ENCODE measurements at places on chromosomes 7 and 10.

DNA sequence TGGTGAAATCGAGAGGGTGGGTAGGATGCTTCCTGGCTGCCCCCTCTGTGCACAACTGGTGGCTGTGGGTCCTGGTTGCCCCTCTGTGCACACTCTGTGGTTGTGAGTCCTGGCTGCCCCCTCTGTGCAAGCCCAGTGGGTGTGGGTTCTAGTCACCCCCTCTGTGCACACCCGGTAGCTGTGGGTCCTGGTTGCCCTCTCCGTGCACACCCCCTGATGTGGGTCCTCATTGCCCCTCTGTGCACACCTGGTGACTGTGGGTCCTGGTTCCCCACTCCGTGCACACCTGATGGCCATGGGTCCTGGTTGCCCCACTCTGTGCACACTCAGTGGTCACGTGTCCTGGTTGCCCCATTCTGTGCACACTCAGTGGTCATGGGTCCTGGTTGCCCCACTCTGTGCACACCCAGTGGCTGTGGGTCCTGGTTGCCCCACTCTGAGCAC lies 20.3 kb upstream of the RET start:
- no peak for DNase-seq

DNA sequence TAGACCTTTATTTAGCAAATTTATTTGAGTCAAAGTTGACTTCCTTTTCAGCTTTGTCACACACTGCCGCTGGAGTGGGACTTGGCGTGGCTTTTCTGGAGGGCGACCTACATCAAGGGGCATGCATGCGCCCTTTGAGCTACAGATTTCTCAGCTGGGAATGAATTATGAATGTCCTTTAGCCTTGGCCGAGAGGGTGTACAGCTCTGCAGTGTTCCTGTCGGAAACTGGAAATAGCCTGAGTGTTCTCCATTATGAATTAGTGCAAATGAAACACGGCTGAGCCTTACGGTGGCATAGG lies 79.7 kb downstream of the GLRX3 start:
- no peak for DNase-seq

- DNase-seq = no peak
Observed at GRCh38 chr7:66950311-66950710, 29.3 kb downstream of the TMEM248 start.

DNA sequence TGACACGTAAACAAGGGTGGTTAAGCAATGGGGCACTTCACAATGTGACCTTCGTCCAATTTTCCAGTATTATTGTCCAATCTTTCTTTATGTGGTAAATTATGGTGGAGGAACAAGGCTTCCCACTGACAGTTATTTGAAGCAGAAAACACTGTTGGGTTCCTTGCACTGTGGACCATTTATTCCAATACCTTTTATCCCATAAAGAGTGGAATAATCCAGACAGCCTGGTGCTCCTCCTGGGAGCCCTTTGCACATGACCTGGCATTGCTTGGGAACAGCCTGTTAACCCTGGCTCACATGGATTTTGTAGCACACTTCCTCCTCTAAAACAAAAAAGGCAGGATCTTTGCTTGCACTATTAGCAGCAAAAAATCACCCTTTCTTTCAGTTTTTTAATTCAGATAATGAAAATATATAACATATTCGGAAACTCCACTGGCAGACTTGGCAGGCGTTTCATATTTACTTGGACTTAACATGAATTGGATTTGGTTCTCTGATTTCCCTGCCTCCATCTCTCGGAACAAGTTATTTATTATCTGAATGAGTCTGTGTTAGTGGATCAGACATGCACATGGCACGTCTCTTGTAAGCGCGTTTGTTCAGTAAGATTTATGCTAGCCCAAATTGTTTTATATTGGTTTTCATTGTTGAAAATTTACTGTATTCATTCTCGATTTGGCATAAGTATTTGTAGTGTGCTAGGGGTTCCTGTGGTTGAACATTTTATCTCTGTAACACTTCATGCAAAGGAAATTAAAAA lies 59.3 kb downstream of the BMPER start:
- no peak for DNase-seq

- peak; percentile 31 for DNase-seq
Observed at GRCh38 chr7:116671681-116672595, at the start of gene MET. TSS of gene MET (plus strand) at chr7:116672196. CDS start at chr7:116699085, 26,889 bp downstream.

- DNase-seq = no peak
Observed at GRCh38 chr10:26407406-26407969, 30.7 kb upstream of the APBB1IP start.

DNA sequence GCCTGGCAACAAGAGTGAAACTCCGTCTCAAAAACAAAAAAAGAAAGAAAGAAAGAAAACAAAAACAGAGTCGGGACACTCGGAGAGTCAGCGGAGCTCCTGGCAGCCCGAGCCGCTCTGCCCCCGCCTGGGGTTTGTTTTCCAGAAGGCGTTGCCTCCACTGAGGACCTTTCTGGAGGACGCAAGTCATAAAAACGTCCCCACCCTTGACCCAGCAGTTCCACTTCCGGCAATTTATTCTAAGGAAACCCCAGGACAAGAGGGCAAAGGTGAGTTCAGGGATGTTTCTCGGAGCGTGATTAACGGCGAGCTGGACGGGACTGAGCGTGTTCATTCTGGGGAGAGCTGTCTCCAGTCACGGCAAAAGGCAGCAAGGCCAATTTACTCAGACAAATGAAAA lies 27.0 kb upstream of the SUN1 start:
- no peak for DNase-seq

DNA sequence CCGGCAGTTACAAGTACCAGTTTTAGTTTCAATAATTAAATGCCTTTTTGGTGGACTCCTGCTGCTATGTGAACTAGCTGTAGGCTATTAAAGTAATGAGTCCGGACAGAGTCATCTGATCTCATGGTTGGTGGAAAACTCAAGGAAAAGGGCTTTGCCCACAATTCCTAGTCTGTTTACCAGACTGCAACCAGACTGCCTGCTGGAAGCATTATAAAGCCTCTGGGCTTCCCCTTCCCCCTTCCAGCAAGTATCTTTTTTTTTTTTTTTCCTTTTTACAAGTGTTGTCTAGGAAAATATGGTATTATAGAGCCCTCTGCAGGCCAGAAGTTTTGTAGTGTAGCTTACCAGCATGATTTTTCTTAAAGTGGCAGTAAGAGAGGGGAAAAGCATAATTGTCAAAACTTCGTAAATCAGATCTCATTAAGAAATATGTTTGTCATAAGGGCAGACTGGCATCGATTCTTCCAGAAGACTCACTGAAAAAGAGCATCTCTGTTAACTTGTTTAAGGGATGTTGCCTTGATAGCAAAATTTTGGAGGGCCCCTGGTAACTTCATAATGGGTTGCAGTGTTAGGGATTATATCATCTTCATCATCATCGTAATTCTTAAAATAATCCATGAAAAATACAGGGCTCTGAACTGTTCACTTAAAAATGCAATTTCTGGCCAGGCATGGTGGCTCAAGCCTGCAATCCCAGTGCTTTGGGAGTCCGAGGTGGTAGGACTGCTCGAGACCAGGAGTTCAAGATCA lies 181.3 kb downstream of the TAX1BP1 start:
- peak; percentile 72 for DNase-seq

DNA sequence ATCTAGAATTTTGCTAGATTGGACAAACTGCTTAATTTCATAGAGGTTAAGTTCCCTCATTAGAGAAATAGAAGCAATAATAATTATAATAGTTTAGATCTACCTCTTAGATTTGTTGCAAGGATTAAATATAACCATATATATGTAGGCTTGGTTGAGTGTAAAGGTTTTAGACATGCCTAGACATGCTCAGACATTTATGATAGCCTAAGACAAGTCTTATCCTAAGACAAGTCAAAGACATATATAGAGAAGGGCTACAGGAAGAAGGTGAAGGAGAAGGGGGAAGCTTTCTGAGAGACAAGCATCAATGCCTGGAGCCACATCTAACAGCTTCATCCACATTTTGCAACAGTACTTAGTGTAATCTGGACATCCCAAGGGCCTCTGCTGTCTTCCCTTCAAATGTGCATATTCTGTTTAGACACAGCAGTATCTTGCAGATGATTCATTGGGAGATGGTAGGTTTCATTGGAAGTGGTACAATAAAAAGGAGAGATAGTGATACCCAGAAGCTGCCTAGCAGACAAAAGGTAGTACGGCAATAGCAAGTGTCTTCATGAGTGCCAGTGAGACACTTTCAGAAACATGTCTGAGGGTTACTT lies 146.5 kb downstream of the HGF start:
- DNase-seq = no peak

GRCh38 chr7:121334875-121335648 lies 6.3 kb downstream of the WNT16 start:
- no peak for DNase-seq

DNA sequence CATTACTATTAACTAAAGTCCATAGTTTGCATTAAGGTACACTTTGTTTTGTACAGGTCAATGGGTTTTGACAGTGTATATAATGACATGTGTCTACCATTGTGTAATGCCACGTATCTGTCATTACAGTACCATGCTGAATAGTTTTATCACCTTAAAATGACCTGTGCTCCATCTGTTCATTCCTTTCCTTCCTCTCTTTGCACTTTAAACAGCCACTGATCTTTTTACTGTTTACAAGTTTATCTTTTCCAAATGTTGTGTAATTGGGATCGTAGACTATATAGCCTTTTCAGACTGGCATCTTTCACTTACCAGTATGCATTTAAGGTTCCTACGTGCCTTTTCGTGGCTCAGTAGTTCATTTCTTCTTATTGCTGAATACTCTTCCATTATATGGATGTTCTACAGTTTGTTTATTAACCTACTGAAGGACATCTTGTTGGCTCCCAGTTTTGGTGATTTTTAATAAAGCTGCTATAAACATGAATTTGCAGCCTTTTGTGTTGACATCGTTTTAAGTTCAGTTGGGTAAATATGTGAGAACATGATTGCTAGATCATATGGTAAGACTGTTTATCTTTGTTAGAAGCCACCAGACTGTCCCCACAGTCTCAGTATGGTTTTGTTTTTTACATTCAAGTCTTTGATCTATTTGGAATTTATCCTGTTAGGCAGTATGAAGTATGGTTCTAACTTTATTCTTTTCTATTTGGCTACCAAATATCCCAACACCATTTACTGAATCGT lies 24.7 kb downstream of the STAM start:
- DNase-seq = no peak

- no peak for DNase-seq
Observed at GRCh38 chr10:97825020-97825760, 24.5 kb upstream of the GOLGA7B start.

- DNase-seq = no peak
Observed at GRCh38 chr10:111967547-111967946, 216.0 kb downstream of the GPAM start.

DNA sequence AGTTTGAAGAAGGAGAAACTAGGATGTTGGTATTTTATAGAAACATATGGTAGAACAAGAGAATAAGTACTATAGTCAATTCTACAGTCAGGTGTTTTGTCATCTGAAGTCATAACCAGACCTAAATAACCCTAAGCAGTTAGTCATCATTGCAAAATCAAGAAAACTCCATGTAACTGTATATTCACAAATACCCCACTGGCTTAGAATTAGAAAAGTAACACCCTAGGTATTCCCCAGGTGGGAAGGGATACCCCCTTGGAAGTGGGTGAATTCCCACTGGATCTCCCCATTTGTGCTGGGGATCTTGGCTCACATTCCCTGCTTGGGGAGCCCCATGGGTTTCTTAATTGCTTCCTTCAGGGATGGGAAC lies 45.9 kb upstream of the ITGB8 start:
- DNase-seq = no peak

DNA sequence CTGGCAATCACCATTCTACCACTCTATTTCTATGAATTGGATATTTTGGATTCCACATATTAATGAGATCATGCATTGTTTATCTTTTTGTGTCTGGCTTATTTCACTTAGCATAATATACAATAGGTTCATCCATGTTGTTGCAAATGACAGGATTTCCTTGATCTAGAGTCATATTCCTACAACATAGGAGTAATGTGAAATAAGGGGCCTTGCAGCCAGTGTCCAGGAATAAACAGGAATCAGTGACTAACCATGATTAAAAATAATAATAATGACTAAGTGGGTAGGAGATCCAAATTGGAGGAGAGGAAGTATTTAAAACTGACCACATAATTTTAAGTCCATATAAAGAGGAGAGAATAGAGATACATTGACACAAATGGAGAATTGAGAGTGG lies 49.9 kb downstream of the SCIN start:
- DNase-seq = no peak

DNA sequence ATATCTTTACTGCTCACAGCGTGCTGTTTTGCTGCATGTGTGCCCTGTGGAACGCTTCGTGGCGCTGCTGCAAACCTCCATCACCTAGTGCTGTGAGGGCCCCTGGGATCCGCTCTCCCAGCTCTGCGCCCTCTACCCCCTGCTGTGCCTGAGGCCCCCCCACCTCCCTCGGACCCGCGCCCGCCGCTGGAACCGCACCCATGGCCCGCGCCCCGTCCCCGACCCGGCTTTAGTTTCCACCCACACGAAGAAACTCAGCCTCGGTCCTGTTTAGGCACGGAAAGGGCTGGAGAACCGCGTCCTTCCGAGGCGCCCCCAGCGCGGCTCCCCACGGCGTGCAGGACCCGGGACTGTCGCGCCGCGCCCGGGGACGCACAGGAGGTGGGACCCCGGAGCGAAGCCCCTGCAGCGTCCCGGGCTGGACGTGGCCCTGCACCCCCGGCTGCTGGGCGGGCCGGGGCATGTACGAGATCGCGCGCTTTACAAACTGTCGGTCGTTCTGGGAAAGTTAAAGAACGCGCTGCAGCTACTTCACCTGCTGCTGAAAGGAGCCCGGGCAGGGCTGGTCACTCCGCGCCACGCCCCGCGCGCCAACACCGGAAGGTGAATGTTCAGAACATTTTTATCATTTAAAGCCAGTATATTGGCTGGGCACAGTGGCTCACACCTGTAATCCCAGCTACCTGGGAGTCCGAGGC lies 54.3 kb downstream of the BMS1 start:
- DNase-seq = peak; percentile 7

GRCh38 chr7:104943502-104944343 lies 70.3 kb upstream of the KMT2E start:
- DNase-seq = peak; percentile 19

DNA sequence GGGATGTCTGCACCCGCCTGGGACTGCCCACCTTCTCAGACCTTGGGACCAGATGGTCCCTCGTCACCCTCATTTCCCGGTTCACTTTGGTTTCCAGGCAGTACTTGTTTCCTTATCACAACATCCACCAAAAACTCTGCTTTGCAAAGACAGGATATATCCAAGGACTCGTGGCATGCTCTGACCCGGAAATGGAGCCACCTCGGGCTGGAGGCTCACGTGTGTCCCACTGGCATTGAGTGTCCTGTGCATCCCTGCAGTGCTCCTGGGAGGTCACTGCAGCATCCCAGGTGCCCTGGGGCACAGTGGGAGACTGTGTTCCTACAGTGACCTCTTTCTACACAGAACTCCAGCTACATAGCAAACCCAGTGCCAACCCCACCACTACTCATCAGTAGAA lies 611.9 kb upstream of the FOXK1 start:
- no peak for DNase-seq

DNA sequence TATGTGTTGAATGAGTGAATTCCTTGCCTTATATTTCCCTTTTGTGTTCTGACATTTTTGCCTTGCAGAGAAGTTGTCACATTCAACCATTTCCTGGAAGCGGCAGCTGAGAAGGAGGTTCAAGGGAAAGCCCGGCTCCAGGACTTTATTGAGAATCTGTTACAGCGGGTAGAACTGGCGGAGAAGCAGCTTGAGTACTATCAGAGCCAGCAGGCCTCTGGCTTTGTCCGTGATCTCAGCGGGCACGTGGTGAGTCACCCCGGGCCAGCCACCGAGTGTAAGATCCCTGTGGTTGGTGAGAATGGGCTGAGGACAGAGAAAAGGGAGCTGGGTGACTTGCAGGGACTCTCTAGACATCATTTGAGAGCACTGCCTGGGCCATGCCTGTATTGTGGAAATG lies 14.2 kb downstream of the ZNF365 start:
- DNase-seq = no peak

Measured in putamen (tissue), 1 donor.